ENCODE measurements at places on chromosomes 5 and 9.

DNA sequence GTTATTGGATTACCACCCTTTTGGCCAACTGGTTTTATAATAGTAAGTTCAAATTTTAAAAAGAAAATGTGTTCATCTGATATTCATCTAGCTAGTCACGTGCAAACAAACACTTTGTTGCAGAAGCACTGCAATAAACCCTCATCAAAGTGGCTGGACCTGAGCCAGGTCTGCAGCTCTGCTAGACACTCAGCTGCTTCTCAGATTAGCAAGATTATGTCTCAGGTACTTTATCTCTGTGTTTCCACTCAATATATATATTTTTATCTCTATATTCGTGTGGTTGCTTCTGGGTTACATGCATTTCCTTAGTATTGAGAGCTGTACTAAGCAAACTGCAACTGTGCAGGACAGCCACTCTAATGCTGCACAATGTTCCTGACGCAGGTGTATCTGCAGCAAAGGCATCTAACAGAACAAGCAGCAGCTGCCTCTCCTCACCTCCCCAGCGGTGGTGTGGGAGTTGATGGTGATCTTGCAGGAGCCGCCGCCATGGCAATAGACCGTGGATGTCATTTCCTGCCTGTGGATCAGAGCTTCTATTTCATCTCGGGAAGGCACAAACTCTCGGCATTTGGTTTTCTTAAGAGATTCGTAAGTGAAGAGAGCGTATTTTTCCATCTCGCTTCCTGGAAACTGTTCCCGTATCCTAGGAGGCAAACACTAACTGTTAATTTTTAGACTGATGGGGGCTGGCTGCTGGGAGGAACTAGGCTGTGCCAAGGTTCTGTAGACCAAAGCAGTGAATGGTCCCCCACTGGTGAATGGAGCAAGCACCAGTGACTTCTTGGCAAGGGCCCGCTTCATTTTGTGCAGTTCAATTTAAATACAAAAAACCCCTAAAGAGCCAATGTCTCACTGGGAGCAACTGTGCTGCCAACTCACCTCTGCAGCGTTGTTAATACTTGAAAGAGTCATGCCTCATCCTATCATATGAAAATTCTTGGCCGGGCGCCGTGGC is 56.7 kb upstream of the RETREG1 start:
- no peaks in the 10 kb centered on the region for H3K4me1 ChIP-seq
- H3K27me3 ChIP-seq: peaks cover 12% of the 10 kb centered on the region
- no peak overlapping the region for H3K4me3 ChIP-seq
- no peaks in the 10 kb centered on the region for H3K36me3 ChIP-seq

GRCh38 chr9:38423973-38424843 is at the start of gene IGFBPL1:
Gene IGFBPL1, minus strand, starts transcription at chr9:38424454. Its CDS starts 30 bp downstream, at chr9:38424424.
- DNase-seq: no peak
- no peaks in the 10 kb centered on the region for H3K36me3 ChIP-seq
- no peak within 1 kb of the TSS for H3K27ac ChIP-seq
- peaks cover 84% of the 10 kb centered on the region for H3K27me3 ChIP-seq
- H3K4me3 ChIP-seq: peak within 1 kb of the TSS; percentile 46

- H3K4me1 ChIP-seq: peaks cover 9% of the 10 kb centered on the region
- no peak overlapping the region for H3K27ac ChIP-seq
- peak; percentile 14 for DNase-seq
- H3K36me3 ChIP-seq: peaks cover 9% of the 10 kb centered on the region
These were observed 576 bp downstream of the KIAA1958 start for GRCh38 chr9:112487008-112487798.

GRCh38 chr5:78483809-78484521 is 123.5 kb downstream of the SCAMP1 start:
- H3K4me3 ChIP-seq: no peak overlapping the region
- H3K4me1 ChIP-seq: peaks cover 13% of the 10 kb centered on the region
- peaks cover 5% of the 10 kb centered on the region for H3K36me3 ChIP-seq
- H3K27ac ChIP-seq: no peak overlapping the region
- H3K27me3 ChIP-seq: no peaks in the 10 kb centered on the region
- DNase-seq: no peak

DNA sequence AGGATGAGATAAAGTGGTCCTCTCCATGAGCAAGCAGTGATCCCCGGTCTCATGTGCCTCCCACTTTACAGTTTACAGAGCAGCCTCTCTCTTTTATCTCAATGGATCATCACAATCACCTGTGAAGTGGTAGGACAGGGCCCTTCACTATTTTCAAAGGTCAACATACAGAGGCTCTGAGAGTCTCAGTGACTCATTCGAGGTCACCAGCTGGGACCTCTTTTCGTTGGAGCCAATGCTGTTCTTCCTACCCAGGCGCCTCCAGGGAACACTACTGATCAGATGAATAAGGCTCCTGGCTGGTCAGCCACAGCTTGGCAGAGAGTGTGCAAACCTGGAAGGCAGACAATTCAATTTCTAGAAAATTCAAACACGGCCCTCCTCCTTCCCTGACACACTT is 16.6 kb downstream of the GGTA1 start:
- no peak for DNase-seq
- H3K27me3 ChIP-seq: peaks cover 24% of the 10 kb centered on the region
- peaks cover 2% of the 10 kb centered on the region for H3K4me1 ChIP-seq
- peaks cover 3% of the 10 kb centered on the region for H3K36me3 ChIP-seq
- no peak overlapping the region for H3K27ac ChIP-seq
- H3K4me3 ChIP-seq: no peak overlapping the region

- peaks cover 10% of the 10 kb centered on the region for H3K4me1 ChIP-seq
- H3K27me3 ChIP-seq: peaks cover 90% of the 10 kb centered on the region
- no peak overlapping the region for H3K4me3 ChIP-seq
- no peaks in the 10 kb centered on the region for H3K36me3 ChIP-seq
These were observed 130.5 kb downstream of the BARX1 start for GRCh38 chr9:93824386-93825294.

DNA sequence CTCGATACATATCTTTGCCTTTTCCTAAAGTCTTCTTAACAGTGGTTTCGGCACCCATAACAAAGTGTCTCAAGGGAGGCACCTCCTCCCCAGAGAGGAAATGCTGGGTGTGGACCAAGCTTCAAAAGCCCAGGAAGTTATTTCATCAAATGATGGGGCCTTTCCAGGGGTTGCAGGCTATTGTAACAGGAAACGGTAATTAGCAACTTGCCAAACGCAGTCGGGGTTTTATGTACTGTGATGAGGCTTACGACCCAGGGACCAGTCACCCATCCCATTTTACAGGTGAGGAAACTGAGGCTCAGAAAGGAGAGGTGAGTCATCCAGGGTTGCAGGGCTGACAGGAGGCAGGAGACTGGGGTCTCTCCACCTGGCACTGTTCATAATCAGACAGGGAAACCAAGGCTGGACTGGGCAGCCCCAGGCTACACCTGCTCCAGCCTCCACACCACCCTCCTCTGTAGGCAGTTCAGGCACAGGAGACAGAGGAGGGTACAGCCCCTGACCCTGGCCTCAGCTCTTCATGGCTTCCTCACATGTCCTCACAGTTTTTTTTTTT is 30.0 kb upstream of the SUSD3 start:
- H3K4me1 ChIP-seq: peaks cover 47% of the 10 kb centered on the region
- peaks cover 64% of the 10 kb centered on the region for H3K36me3 ChIP-seq
- H3K27me3 ChIP-seq: no peaks in the 10 kb centered on the region

DNA sequence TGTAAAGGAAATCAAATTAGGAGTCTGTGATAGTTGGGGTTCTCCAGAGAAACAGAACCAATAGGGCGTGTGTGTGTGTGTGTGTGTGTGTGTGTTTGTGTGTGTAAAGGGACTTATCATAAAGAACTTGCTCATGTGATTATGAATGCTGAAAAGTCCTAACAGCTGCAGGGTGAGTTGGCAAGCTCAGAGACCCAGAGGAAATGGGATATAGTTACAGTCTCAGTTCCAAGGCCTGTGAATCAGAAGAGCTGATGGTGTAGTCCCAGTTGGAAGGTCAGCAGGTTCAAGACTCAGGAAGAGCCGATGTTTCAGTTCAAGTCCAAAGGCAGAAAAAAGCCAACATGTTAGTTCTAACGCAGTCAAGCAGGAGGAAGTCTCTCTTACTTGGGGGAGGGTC is 214.2 kb downstream of the ELAVL2 start:
- no peak overlapping the region for H3K4me3 ChIP-seq
- no peaks in the 10 kb centered on the region for H3K36me3 ChIP-seq
- no peaks in the 10 kb centered on the region for H3K4me1 ChIP-seq
- DNase-seq: no peak

GRCh38 chr9:2000314-2000713 is 14.8 kb upstream of the SMARCA2 start:
- H3K36me3 ChIP-seq: peaks cover 4% of the 10 kb centered on the region
- no peak overlapping the region for H3K4me3 ChIP-seq
- no peaks in the 10 kb centered on the region for H3K4me1 ChIP-seq
- no peak for DNase-seq
- peaks cover 18% of the 10 kb centered on the region for H3K27me3 ChIP-seq

- H3K4me3 ChIP-seq: no peak overlapping the region
- DNase-seq: no peak
- no peaks in the 10 kb centered on the region for H3K27me3 ChIP-seq
These were observed 123.8 kb upstream of the RORB start for GRCh38 chr9:74373348-74373747.

- no peak overlapping the region for H3K27ac ChIP-seq
- DNase-seq: no peak
- H3K4me1 ChIP-seq: no peaks in the 10 kb centered on the region
These were observed 51.8 kb upstream of the APC start for GRCh38 chr5:112685931-112686330.

- H3K4me1 ChIP-seq: peaks cover 9% of the 10 kb centered on the region
- H3K27ac ChIP-seq: no peak overlapping the region
- H3K27me3 ChIP-seq: no peaks in the 10 kb centered on the region
- H3K36me3 ChIP-seq: no peaks in the 10 kb centered on the region
- H3K4me3 ChIP-seq: no peak overlapping the region
These were observed 25.5 kb upstream of the STOM start for GRCh38 chr9:121395558-121395957.

DNA sequence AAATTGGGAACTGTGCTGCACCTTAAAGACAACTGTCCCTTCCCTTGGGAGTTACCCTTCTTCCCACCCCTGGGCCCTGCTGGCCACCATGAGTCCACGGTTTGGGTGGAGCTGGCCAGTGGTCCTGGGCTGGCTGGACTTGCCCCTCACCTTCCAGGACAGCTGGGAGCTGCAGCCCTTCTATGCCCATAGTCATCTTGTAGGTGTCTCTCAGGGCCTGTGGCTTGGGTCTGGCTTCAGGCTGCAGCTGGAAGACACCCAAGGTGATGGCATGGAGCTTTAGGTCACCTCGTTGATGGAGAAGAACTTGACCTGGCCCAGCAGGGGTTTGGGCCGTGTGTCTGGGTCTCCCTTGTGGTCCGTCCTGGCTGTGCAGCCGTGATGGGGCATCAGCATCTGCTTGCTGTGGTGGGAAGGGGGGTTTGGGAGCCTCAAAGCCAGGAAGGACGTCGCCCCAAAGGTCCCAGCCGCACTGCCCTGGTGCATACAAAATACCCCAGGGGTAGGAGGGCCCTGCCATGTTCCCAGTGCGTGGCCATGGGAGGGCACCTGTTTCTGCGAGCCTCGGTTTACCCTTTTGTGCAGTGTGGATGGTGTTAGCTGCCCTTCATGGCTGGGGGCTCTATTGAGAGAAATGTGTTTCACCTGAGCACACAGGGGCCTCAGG is 8.9 kb downstream of the WNK2 start:
- H3K27me3 ChIP-seq: peaks cover 38% of the 10 kb centered on the region
- no peak for DNase-seq
- H3K36me3 ChIP-seq: no peaks in the 10 kb centered on the region
- no peaks in the 10 kb centered on the region for H3K4me1 ChIP-seq

DNA sequence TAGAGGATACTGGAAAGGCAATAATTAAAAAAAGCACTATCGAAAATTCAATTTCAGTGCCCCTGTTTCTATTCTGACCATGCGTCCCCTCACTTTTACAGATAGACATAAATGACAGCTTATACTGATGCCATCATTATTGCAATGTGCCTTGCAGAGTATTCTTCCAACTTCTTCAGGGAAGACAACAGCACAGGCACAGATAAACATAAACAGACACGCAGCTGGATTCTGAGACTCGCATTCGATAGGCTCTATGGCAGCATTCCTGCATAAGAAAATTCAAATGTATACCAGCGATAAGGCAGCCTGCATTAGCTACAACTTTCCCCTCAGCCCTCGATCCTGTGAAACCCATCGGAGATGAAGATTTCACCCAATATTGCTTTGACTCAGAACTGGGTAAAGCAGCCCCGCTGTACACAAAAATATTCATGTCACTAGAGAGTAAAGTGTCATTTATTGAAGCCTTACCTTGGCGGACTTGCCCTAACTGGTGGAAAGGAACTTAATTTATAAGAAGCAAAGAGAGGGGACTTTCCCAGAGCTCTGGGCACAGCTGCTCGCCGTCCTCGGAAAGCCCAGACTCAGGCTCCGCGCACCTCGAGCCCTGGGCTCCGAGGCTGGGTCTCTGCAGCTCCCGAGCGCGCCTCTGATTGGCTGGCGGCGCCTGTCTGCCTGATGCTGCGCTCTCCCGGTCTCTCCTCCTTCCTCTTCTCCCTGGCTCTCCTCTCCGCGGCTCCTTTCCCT is at the start of gene CDH18:
Gene CDH18 (minus strand): TSS at position 589 of the 750 bp plus-strand sequence. CDS start 149,214 bp downstream, outside the sequence.
- no peaks in the 10 kb centered on the region for H3K27me3 ChIP-seq
- no peak for DNase-seq
- H3K4me3 ChIP-seq: no peak within 1 kb of the TSS
- no peaks in the 10 kb centered on the region for H3K4me1 ChIP-seq

- no peaks in the 10 kb centered on the region for H3K4me1 ChIP-seq
- no peak overlapping the region for H3K4me3 ChIP-seq
- no peak overlapping the region for H3K27ac ChIP-seq
- H3K36me3 ChIP-seq: no peaks in the 10 kb centered on the region
These were observed 30.8 kb upstream of the CNOT6 start for GRCh38 chr5:180463216-180463900.

DNA sequence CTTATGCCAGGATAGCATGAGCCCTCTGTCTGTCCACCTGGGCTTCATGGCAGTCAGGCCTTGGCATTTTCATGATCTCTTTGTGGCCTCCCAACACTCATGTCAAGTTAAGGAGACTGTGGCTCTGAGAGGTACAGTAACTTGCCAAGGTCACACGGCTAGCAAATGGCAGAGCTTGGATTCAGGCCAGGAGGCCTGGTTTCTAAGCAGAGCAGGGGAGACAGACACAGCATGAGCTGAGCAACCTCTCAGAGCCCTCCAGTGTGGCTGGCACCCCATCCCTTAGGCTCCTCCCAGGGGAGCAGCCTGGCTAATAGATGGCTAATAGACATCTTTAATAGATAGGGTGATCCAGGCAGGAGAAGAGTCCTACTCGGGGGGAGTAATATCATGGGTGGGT is 4.1 kb downstream of the SYNPO start:
- H3K4me3 ChIP-seq: no peak overlapping the region
- no peak overlapping the region for H3K27ac ChIP-seq
- no peak for DNase-seq
- H3K36me3 ChIP-seq: peaks cover 3% of the 10 kb centered on the region
- H3K4me1 ChIP-seq: no peaks in the 10 kb centered on the region
- H3K27me3 ChIP-seq: peaks cover 52% of the 10 kb centered on the region

Measured in effector memory CD8-positive, alpha-beta T cell (primary cell).